ENCODE measurements at places on chromosomes 2 and 18. TPM values are rescaled to one million over a fixed set of nuclear protein-coding genes. Genes with fewer than 3 reads are reported as not detected.

- DNase-seq, result no peak
- H3K4me1 ChIP-seq, result no peaks in the 10 kb centered on the region
- no peak overlapping the region for H3K27ac ChIP-seq
- H3K36me3 ChIP-seq, result no peaks in the 10 kb centered on the region
These were observed 204.6 kb downstream of the AGAP1 start for GRCh38 chr2:235698491-235698890.

DNA sequence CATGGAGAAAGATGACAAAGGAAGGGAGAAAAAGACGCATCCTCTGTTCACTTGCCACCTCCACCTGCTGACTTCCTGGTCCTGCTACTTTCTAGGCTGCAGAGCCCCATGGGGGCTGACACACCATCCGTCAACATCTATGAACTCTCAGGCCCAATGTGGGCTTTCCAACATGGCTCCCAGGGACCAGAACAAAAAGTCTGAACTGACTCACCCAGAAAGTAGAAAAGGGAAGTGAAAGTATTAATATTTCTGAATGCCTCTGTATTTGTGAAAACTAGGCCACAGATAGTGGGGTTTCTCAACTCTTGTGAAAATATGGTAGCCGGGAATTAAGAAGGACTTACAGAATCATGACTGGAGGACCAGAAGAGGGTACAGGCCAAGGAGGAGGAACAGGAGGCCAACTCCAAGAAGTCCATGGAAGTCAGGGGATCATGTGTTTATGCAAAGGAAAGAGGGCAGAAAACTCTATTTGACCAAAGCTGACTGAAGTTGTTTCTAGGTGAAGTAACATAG lies 123.1 kb upstream of the CAB39 start:
- DNase-seq, result peak; percentile 26
- peaks cover 17% of the 10 kb centered on the region for H3K36me3 ChIP-seq
- H3K4me3 ChIP-seq, result no peak overlapping the region

- no peak overlapping the region for H3K4me3 ChIP-seq
- H3K27ac ChIP-seq, result no peak overlapping the region
- H3K36me3 ChIP-seq, result peaks cover 4% of the 10 kb centered on the region
- H3K4me1 ChIP-seq, result peaks cover 21% of the 10 kb centered on the region
- H3K27me3 ChIP-seq, result peaks cover 64% of the 10 kb centered on the region
These were observed 3.5 kb upstream of the CYS1 start for GRCh38 chr2:10083692-10084211.

GRCh38 chr2:161571051-161571429 lies 53.2 kb upstream of the SLC4A10 start:
- DNase-seq, result peak; percentile 25
- H3K4me1 ChIP-seq, result peaks cover 16% of the 10 kb centered on the region
- H3K36me3 ChIP-seq, result no peaks in the 10 kb centered on the region
- no peak overlapping the region for H3K4me3 ChIP-seq
- peaks cover 7% of the 10 kb centered on the region for H3K27me3 ChIP-seq

DNA sequence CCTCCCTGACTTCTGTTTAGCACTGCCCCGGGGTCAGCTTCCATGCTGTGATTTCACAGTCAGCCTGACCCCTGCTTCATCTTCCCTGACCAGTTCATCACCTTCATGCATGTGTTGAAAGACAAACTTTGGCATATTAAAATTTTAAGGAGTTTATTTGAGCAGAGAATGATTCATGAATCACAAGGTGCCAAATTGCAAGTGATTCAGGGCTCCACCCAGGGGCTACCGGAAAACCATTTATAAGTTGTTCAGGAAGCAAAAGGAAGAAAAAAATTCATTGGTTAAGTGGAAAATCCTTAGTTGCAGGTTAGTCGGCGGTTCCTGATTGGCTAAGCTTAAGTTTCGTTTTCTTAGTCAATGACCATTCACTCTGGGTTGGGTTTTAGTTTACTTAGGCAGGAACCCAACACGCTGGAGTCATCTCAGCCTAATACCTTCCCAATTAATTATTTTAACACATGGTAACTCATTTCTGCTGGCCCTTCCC lies 10.6 kb downstream of the IL1F10 start:
- H3K4me1 ChIP-seq, result peaks cover 4% of the 10 kb centered on the region
- H3K27me3 ChIP-seq, result peaks cover 15% of the 10 kb centered on the region
- H3K4me3 ChIP-seq, result no peak overlapping the region
- no peak for DNase-seq

DNA sequence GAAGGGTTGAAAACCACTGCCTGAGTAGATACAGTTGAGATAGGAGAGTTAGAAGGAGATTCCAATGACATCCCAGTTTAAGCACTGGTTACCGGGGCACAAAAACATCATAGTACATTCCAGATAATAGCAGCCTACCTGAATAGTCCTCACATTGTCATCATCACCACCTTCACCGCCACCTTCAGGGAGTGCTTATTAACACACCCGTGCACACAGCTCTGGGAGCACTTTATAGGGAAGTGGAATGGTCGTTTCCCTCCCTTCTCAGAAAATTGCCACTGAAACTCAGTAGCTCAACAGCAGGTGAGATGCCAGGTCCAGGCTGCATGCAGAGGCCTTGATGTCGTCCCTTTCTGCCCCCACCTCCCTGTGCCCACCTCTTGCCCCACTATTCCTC lies 8.2 kb downstream of the SERPINB7 start:
- no peak overlapping the region for H3K27ac ChIP-seq
- peaks cover 4% of the 10 kb centered on the region for H3K4me1 ChIP-seq
- no peak for DNase-seq

- peaks cover 2% of the 10 kb centered on the region for H3K4me1 ChIP-seq
- peaks cover 15% of the 10 kb centered on the region for H3K27me3 ChIP-seq
- no peak overlapping the region for H3K27ac ChIP-seq
- H3K4me3 ChIP-seq, result no peak overlapping the region
- DNase-seq, result no peak
These were observed 58.1 kb downstream of the IL1R2 start for GRCh38 chr2:102049756-102050443.

DNA sequence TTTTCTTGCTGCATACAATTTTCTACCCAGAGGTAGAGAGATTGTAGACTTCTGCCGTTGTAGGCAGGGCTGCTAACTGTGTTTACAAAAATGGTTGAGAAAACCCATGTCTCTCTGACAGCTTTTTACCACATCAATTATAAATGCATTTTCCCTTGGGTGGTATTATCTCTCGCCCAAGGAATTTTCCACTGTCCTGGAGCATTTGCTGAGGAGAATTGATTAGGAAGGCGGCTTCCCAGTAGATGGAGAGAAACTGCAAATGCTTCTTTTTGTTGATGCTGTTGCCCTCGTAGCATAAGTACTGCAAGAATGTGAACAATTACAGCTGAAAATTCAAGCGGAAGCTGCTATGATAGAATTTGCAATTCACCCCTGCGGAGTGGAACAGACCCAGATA lies 1007.7 kb upstream of the KLHL29 start:
- H3K4me1 ChIP-seq, result no peaks in the 10 kb centered on the region
- H3K36me3 ChIP-seq, result no peaks in the 10 kb centered on the region
- H3K27ac ChIP-seq, result no peak overlapping the region
- H3K4me3 ChIP-seq, result no peak overlapping the region
- no peak for DNase-seq
- H3K27me3 ChIP-seq, result no peaks in the 10 kb centered on the region

- peaks cover 2% of the 10 kb centered on the region for H3K27me3 ChIP-seq
These were observed 94.1 kb downstream of the COL6A3 start for GRCh38 chr2:237319887-237320286.

- peak overlapping the region; percentile 80 for H3K4me3 ChIP-seq
- H3K27me3 ChIP-seq, result no peaks in the 10 kb centered on the region
- peaks cover 74% of the 10 kb centered on the region for H3K4me1 ChIP-seq
- H3K36me3 ChIP-seq, result peaks cover 4% of the 10 kb centered on the region
- peak overlapping the region; percentile 99 for H3K27ac ChIP-seq
These were observed 48.8 kb downstream of the C2orf42 start for GRCh38 chr2:70141902-70142589.

GRCh38 chr2:114170070-114170469 lies 272.4 kb upstream of the DPP10 start:
- no peaks in the 10 kb centered on the region for H3K36me3 ChIP-seq
- peaks cover 2% of the 10 kb centered on the region for H3K27me3 ChIP-seq
- no peak overlapping the region for H3K4me3 ChIP-seq
- H3K27ac ChIP-seq, result no peak overlapping the region

GRCh38 chr2:219111375-219112061 lies 49.1 kb downstream of the NHEJ1 start:
- no peaks in the 10 kb centered on the region for H3K27me3 ChIP-seq
- H3K27ac ChIP-seq, result no peak overlapping the region
- H3K4me1 ChIP-seq, result peaks cover 4% of the 10 kb centered on the region

Gene CCDC74A
- 4.5 TPM for total RNA-seq

Gene LRATD1
- not detected for total RNA-seq
